ENCODE measurements at places on chromosomes 2 and 18.

GRCh38 chr2:240462073-240462706, 26.7 kb downstream of the GPC1 start:
- DNase-seq, result no peak

DNA sequence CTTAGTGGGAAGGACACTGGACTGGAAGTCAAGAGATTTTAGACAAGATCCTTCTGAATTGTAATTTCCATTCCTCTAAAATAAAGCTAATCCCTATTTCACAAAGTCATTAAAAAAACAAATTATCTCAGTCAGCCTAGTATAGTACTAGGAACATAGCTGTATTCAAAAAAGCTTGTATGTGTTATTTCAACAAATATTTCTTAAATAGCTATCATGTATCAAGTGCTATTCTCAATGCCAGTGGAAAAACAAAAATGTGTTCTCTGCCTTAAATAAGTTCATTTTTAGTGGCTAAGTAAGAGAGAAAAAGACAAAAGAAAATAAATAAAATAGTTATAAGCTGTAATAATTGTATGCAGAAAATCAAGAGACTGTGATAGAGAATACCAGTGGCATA, 541.8 kb upstream of the CDH2 start:
- DNase-seq, result no peak

- DNase-seq, result no peak
Observed at GRCh38 chr2:95311815-95312542, 14.8 kb downstream of the KCNIP3 start.

DNA sequence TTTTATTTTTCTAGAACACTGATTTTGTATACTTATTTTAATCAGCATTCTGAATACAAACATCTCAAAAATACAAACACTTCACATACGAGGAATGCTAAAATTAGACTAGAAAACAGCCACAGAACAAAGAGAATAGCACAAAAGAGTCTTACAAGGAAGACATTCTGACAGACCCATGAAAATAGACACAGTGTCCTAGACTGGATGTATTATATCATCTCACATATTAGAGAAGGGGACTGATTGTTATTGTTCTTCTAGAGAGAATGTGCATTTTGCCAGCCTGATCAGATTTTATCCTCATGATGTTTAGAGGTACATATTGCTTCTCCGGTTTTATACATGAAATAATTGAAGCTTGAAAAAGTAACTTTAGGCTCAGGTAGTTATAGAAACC, 357.9 kb downstream of the DPP10 start:
- DNase-seq, result no peak

All from stimulated activated CD8-positive, alpha-beta memory T cell treated with anti-CD3 and anti-CD28 coated beads, Interleukin-4, amount 100 ng/mL, for 1 hour (primary cell).